CD4-positive, alpha-beta T cell treated with Interleukin-4 for 1 hour (primary cell): ENCODE measurements at places on chromosomes 2 and 18.
A peak's percentile ranks its signal among the peaks of the same experiment; 100 is the strongest.

GRCh38 chr2:88016960-88017779 is 823 bp upstream of the RNU2-63P start:
- peak; percentile 63 for DNase-seq

DNA sequence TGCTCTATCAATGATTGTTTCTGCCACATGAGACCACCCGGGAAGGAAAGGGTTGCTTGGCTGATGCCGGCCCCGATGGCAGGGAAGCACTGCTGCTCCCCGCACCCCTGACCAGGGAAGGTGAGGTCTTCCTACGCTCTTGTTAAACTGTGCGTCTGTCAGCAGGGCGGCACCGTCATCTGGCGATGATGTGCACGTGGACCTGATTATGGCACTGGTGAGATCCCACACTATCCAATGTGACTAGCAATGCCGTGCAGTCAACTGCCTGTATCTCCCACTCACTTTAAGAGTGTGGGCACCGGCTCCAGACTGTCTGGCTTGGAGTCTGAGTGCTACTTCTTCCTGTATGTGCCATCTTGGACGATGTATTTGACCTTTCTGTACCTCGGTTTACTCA is 209.2 kb downstream of the MYT1L start:
- DNase-seq = no peak

GRCh38 chr2:53670331-53670730 is 97.3 kb upstream of the CHAC2 start:
- no peak for DNase-seq

DNA sequence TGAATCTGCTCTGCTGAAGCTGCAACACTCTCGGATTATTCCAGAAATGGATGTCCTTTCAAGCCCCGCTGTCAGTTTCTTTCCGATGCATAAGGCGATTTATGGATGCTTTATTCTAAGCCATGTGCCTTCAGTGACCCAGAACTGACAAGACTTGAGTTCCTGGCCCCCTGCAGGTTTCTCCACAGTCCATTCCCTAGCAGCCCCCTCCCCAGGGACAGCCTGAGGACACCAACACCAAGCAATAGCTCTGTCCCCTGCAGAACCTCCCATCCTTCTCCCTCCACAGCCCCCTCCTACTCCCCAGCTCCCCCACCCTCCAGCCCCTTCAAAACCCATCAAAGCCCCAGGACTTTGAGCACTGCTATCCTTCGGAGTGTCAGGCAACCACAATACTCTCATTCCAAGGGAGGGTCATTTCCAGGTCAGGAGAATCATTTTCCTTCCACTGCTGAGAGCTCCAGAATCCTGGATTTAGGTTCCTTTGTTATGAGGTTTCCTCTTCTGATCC is 24.6 kb upstream of the SPP2 start:
- no peak for DNase-seq

DNA sequence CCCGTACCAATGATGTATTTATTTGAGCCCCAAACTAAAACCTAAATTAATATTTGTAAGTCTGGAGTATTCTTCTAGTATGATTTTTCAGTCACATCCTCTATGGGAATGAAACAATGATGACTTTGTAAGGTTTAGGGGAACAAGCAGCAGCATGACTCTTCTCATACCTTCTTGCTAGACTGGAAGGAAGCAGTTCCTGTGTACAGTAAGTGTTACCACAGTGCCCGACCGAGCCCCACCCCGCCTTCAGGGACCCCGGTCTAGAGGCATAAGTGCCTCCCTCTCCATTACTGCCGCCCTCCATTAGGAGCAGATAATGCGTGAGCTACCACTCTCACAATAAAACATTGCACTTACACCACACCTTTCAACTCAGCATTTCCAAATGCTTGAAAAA is 599.3 kb downstream of the ARHGAP15 start:
- DNase-seq = no peak

GRCh38 chr18:10210057-10210633 is 244.3 kb upstream of the APCDD1 start:
- DNase-seq = no peak

- DNase-seq = no peak
Measured at GRCh38 chr2:96239091-96239490, 26.7 kb downstream of the TMEM127 start.

DNA sequence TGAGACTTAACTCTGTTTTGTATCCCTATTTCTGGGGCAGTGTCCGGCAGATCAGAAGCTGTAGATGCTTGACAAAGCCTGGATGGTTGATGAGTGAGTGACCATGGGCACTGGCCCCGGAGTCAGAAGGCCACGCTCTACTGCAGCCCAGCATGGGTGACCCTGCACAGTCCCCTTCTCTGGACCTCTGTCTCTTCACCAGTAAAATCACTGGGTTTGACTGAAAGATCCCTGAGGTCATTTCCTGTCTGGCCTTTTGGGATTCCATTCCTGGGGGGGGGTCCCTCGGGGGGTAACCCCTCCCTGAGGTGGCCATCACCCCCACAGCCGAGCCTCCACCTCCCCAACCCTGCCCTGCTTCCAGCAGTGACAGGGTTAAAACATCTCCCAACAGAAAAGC is 31.7 kb downstream of the MRPL35 start:
- no peak for DNase-seq

- DNase-seq = no peak
Measured at GRCh38 chr2:217339753-217340152, 479.9 kb upstream of the TNP1 start.

DNA sequence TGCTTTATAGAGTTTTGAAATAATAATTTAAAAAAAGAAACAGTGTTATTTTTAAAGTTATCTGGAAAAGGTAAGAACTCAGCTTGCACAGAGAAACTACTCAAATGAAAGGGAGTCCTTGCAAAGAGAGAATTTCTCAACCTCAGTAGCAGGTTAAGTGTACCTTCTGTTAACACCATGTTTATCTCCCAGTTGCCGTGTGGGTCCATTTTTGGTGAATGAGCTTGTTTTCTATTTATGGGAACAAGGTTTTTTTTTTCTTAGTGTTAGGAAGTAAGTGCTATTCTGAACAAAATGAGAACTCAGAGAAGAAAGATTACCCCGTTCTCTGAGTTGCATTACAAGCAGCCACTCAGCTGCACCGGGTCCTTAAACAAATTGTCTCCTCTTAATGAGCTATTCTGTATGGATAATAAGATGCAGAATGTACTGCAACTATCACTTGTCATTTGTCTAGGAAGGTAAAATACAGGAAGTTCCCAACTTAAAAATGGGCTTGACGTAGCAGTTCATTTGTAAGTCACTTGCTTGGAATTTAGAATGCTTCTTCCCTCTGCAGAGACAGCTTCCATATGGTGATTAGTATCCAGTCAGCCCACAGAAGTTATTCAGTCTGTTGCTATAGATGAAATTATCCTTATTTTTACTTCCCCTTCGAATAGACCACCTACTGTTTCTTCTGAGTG is 74.9 kb downstream of the LTBP1 start:
- no peak for DNase-seq

- no peak for DNase-seq
Measured at GRCh38 chr18:60838677-60839076, 466.1 kb upstream of the MC4R start.

DNA sequence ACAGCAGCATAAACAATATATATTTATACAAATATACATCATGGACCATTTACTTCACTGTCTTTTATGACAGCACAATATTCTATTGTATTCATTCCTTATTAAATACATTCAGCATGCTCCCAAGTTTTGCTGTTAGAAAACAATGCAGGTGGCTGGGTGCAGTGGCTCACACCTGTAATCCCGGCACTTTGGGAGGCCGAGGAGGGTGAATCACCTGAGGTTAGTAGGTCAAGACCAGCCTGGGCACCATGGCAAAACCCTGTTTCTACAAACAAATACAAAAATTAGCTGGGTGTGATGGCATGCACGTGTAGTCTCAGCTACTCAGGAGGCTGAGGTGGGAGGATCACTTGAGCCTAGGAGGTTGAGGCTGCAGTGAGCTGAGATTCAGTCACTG is 39.0 kb downstream of the NPC1 start:
- DNase-seq = no peak

- DNase-seq = no peak
Measured at GRCh38 chr18:34120294-34120693, 104.4 kb downstream of the NOL4 start.

DNA sequence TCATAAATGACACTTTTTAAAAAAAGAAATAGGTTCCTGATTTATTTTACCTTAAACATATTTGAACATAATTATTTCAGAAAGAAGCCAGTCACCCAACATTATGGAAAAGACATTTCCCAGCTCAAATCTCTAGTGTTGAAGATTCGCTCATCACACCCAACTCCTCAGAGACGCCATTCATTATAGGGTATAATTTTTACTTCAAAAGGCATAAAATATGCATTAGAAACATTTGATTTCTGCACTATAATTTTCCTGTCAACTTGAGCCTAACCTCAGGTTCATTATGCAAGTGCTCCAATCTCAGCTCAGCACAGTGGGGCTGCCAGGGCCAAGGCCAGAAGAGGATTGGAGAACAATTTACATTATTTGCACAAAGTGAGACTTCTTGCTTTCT is 58.8 kb upstream of the TTN start:
- DNase-seq = no peak

- DNase-seq = no peak
Measured at GRCh38 chr2:224060783-224061482, 21.8 kb upstream of the SERPINE2 start.

GRCh38 chr2:121092095-121092494 is 192.9 kb downstream of the TFCP2L1 start:
- no peak for DNase-seq

GRCh38 chr2:29220506-29221270 is 105.5 kb downstream of the CLIP4 start:
- no peak for DNase-seq

- no peak for DNase-seq
Measured at GRCh38 chr2:30979822-30980245, 158.4 kb downstream of the GALNT14 start.

- no peak for DNase-seq
Measured at GRCh38 chr2:66435963-66436362, 1.0 kb downstream of the MEIS1 start.

GRCh38 chr2:102397209-102397608 is 25.8 kb upstream of the IL18RAP start:
- DNase-seq = no peak
